Large intestine (tissue), 12 donors: ENCODE measurements at places on chromosomes 13 and 19. TPM values are rescaled to one million over a fixed set of nuclear protein-coding genes. Genes with fewer than 3 reads are reported as not detected.
A peak's percentile ranks its signal among the peaks of the same experiment; 100 is the strongest.

GRCh38 chr19:17718947-17719711 is at the start of gene MAP1S:
Gene MAP1S (plus strand): TSS chr19:17719480. CDS start chr19:17719503, 23 bp downstream.
- no peak for DNase-seq

RYR1 gene
- polyA plus RNA-seq: 2.9 TPM

- DNase-seq: peak; percentile 82
Observed at GRCh38 chr19:16584248-16585093, 12.3 kb upstream of the SLC35E1 start.

ZIK1 gene
- 8.7 TPM for polyA plus RNA-seq

DNA sequence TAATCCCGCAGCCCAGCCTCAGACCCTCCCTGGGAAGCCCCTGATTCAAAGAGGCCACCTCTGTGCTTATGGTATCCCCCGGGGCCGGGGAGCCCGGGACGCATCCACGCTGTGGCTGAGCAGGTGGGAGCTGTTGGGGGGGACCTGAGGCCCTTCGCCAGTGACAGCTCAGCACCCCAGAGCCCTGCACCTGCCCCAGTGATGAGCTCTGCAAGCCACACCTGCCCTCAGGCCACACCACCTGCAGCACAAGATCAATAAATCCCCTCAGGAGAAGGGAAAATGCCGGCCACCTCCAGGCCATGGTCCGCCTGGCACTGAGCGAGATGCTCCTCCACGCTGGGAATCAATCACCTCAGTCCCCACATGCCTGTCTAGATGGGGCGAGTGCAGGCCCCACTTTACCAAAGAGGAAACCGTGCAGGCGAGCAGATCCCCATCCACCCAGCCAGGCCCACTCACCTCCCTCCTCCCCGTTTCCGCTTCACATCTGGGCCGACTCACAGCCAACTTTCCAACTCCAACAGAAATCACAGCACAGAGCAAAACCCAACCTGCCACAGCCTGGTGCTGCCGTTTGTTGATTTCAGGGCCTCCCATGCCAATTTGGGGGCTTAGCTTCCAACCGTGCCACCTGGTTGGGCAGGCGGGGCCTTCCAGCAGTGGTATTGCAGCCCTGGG is 12.8 kb downstream of the MOB3A start:
- DNase-seq: no peak

GRCh38 chr13:32036126-32036695 is 4.6 kb downstream of the FRY start:
- no peak for DNase-seq

GRCh38 chr19:44890366-44891015 is 563 bp upstream of the TOMM40 start:
- DNase-seq: peak; percentile 100

GRCh38 chr19:21940684-21941083 is 70.1 kb downstream of the ZNF208 start:
- no peak for DNase-seq

DNA sequence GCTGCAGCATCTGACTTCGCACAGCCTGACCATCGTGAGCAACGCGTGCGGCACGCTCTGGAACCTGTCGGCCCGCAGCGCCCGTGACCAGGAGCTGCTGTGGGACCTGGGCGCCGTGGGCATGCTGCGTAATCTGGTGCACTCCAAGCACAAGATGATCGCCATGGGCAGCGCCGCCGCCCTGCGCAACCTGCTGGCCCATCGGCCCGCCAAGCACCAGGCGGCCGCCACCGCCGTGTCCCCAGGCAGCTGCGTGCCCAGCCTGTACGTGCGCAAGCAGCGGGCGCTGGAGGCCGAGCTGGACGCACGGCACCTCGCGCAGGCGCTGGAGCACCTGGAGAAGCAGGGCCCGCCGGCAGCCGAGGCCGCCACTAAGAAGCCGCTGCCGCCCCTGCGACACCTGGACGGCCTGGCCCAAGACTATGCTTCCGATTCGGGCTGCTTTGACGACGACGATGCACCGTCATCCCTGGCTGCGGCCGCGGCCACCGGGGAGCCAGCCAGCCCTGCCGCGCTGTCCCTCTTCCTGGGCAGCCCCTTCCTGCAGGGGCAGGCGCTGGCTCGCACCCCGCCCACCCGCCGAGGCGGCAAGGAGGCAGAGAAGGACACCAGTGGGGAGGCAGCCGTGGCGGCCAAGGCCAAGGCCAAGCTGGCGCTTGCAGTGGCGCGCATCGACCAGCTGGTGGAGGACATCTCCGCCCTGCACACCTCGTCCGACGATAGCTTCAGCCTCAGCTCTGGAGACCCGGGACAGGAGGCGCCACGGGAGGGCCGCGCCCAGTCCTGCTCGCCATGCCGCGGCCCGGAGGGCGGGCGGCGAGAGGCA is 13.6 kb downstream of the C19orf25 start:
- no peak for DNase-seq
